ENCODE measurements at places on chromosomes 7 and 10. TPM values are rescaled to one million over a fixed set of nuclear protein-coding genes. Genes with fewer than 3 reads are reported as not detected.

The SLC13A1 gene
- not detected for total RNA-seq

The ASB10 gene
- not detected for total RNA-seq

The CYP2C19 gene
- total RNA-seq: not detected

The CSGALNACT2 gene
- total RNA-seq: 19.7 TPM

The CPA4 gene
- total RNA-seq: not detected

DNA sequence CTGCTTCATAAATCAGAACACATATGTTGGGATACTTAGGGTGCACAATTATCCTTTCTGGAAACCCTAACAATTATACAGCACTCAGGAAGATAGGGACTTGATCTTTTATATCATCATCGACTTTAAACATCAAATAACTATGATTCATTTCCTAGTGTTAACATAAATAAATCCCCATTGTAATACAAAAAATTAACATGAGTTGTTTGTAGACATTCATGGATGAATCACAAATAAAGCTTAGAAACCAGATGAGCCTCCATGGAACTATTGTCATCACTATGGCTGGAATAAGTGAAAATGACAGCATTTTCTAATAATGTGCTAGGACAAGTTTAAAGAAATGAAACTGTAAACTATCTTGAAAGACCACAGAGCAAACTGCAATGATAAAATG is 821.7 kb downstream of the GATA3 start:
- no peak overlapping the region for H3K4me3 ChIP-seq
- no peak for DNase-seq
- no peaks in the 10 kb centered on the region for H3K4me1 ChIP-seq
- no peaks in the 10 kb centered on the region for H3K27me3 ChIP-seq

GRCh38 chr10:101011517-101012423 is 12.2 kb downstream of the LZTS2 start:
- peaks cover 9% of the 10 kb centered on the region for H3K36me3 ChIP-seq
- H3K4me3 ChIP-seq: no peak overlapping the region
- H3K27ac ChIP-seq: no peak overlapping the region
- peaks cover 10% of the 10 kb centered on the region for H3K4me1 ChIP-seq

- no peaks in the 10 kb centered on the region for H3K36me3 ChIP-seq
- H3K4me3 ChIP-seq: no peak overlapping the region
- H3K27me3 ChIP-seq: no peaks in the 10 kb centered on the region
- no peak for DNase-seq
- peaks cover 5% of the 10 kb centered on the region for H3K4me1 ChIP-seq
These were observed 124.4 kb upstream of the KIF5B start for GRCh38 chr10:32180390-32181280.

- DNase-seq: no peak
- H3K4me1 ChIP-seq: no peaks in the 10 kb centered on the region
- H3K27me3 ChIP-seq: no peaks in the 10 kb centered on the region
- H3K36me3 ChIP-seq: no peaks in the 10 kb centered on the region
- H3K4me3 ChIP-seq: no peak overlapping the region
- no peak overlapping the region for H3K27ac ChIP-seq
These were observed 12.5 kb upstream of the TSPAN15 start for GRCh38 chr10:69438536-69439349.

DNA sequence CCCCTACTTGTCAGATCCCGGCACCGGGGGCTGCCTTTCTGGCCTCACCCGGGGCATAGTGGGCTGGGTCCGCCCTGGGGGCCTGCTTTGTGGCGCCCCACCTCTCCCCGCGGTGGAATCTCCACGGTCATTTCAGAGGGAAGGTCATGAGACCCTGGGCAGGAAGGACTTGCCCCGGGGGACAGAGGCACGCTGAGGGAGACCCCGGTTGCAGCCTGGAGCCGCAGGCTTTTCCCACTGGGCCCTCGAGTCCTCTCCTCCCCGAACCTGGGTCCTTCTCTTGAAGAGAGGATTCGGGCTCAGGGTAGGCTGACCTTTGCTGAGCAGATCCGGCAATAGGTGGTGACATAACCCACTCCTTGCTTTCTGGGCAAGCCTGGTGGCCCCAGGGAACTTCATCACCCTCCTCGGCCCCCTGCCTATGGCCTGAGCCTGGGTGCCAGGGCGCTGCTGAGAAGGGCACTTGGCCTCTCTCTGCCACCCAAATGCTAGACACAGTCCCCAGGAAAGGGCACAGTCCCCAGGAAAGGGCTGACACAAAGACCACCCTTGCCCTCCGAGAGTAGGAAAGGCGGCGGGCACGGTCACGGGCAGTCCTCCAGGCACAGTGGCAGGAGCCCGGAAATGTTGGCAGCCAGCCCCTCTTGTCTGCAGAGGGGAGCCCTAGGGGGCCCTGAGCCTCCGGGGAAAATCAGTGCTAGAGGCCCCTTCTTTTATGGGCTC is 36.2 kb downstream of the FKBP6 start:
- H3K4me3 ChIP-seq: no peak overlapping the region
- peaks cover 4% of the 10 kb centered on the region for H3K4me1 ChIP-seq
- no peak overlapping the region for H3K27ac ChIP-seq
- H3K36me3 ChIP-seq: no peaks in the 10 kb centered on the region
- DNase-seq: no peak

- no peaks in the 10 kb centered on the region for H3K4me1 ChIP-seq
- H3K27me3 ChIP-seq: no peaks in the 10 kb centered on the region
These were observed 129.6 kb downstream of the BICC1 start for GRCh38 chr10:58642283-58642682.

DNA sequence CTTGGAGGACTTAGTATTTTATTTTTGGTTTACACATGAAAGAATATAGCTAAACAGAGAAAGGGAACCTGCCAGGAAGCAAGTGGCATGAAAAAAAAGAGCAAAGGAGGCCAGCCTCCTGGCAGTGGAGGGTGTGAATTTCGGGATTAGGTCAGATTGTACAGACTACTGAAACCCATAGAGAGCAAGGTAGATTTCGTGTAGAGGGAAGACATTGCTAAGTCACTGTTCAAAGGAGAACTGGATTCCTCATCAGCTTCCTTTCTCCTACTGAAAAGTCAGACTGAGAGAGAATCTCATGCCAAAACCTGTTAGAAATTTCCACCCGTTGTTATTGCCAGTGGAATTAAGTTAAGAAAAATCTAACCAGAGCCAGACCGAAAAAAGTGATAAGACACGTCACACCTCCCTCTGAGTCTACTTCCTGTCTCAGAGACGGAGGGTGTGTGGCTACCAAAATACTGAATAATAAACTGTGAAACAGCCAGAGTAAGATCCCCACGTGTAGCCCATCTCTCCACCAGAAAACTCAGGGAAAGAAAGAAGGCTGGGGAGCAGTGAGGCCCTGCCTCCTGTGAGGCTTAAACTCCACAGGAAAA is 118.8 kb downstream of the SKIDA1 start:
- no peaks in the 10 kb centered on the region for H3K4me1 ChIP-seq
- H3K27ac ChIP-seq: no peak overlapping the region
- no peaks in the 10 kb centered on the region for H3K27me3 ChIP-seq
- H3K4me3 ChIP-seq: no peak overlapping the region
- no peaks in the 10 kb centered on the region for H3K36me3 ChIP-seq

DNA sequence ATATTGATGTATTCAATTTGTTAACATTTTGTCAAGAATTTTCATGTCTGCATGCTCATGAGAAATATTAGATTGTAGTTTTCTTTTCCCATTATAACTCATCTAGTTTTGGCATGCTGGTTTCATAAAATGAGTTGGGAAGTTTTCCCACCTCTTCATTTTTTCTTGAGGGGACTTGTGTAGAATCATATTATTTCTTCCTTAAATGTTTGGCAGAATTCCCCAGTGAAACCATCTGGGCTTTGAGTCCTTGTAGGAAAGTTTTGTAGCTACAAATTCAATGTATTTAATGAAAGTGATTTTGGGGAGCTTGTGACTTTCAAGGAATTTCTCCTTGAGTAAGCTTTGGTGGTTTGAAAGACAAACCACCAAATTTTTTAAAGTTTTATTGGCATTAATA is 173.2 kb downstream of the PHTF2 start:
- no peak for DNase-seq
- no peaks in the 10 kb centered on the region for H3K27me3 ChIP-seq
- no peaks in the 10 kb centered on the region for H3K36me3 ChIP-seq
- H3K27ac ChIP-seq: no peak overlapping the region

DNA sequence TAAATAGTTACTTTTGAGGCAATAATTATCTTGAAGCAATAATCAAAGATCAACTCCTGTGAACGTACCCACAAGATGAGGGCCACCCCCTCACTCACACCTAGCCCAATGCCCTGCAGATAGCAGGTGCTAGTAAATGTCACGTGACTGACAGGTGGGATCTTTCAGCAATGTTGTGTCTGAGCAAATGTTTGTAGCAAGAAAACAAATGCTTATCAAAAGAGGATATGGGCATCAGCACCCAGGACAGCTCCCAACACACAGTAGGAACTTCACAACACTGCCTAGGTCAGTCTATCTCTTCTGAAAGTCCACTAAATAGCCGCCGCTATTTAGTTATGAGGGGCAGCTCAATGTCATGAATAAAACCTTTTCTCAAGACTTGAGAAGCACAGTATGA is 120.8 kb upstream of the PDLIM1 start:
- H3K4me1 ChIP-seq: peaks cover 94% of the 10 kb centered on the region
- H3K27me3 ChIP-seq: no peaks in the 10 kb centered on the region
- H3K27ac ChIP-seq: peak overlapping the region; percentile 95
- peak; percentile 46 for DNase-seq

- peaks cover 73% of the 10 kb centered on the region for H3K4me1 ChIP-seq
- no peak for DNase-seq
- H3K27me3 ChIP-seq: no peaks in the 10 kb centered on the region
- H3K36me3 ChIP-seq: no peaks in the 10 kb centered on the region
- H3K4me3 ChIP-seq: no peak overlapping the region
These were observed 40.2 kb downstream of the CTBP2 start for GRCh38 chr10:125120053-125120710.

GRCh38 chr7:37089972-37090371 is 358.7 kb downstream of the ELMO1 start:
- no peaks in the 10 kb centered on the region for H3K27me3 ChIP-seq
- peaks cover 4% of the 10 kb centered on the region for H3K4me1 ChIP-seq
- peak overlapping the region; percentile 22 for H3K27ac ChIP-seq

DNA sequence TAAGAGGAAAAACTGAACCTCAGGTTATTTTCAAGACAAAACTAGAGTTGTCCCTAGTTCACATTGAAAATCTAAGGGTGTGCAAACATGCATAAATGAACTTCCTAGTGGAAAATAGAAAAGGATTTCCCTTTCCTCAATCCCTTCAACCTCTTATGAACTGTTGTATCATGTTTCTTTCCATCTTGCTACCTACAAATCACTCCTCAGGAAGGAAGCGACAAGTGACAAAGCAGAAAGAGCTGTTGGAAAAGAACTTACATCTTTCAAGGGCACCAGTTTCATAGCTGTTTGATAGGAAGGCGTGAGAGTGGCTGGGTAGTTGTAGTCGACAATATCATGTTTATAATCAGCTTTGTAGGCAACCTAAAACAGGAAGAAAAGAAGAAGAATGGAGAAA is 23.9 kb downstream of the NRAP start:
- H3K36me3 ChIP-seq: no peaks in the 10 kb centered on the region
- no peak overlapping the region for H3K27ac ChIP-seq
- no peaks in the 10 kb centered on the region for H3K4me1 ChIP-seq
